ENCODE measurements at places on chromosomes 7 and 10.

DNA sequence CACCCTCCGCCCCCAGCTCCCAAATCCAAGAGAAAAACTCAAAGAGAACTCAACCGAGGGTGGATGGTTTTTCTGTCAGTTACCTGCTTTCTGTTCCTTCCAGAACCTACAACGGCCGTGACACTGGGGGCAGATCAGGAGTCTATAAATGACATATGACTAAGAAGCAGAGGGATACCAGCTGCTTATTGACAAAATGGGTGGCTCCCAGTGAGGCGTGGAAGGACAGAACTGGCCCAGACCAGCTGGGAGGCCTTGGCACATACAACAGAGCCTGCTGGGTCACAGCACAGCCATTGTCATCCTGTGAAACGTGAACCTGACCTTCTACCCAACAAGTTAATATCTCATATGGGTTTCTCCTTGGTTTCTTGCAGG is 84.3 kb upstream of the ADRB1 start:
- no peak for DNase-seq

GRCh38 chr10:103021150-103021899 is 103.2 kb downstream of the CNNM2 start:
- no peak for DNase-seq

DNA sequence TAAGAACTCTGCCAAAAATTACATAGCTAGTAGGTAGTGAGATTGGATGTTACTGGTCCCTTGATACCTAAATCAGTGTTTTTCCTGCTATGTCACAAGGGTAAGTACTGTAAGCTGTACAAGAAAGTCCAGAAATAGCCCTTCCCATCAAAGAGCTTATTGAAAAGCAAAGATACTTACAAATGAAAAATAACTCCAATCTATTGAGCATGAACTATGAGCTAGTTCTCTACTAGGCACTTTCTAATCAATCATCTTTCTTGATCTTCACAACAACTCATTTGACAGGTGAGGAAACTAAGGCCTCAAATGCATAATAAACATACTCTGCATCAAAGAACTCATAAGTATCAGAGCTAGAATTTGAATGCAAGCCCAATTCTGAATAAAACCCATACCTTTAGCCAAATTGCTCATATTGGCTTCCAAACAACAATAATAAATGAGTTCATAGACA is 249.8 kb upstream of the TCF7L2 start:
- DNase-seq, result no peak

DNA sequence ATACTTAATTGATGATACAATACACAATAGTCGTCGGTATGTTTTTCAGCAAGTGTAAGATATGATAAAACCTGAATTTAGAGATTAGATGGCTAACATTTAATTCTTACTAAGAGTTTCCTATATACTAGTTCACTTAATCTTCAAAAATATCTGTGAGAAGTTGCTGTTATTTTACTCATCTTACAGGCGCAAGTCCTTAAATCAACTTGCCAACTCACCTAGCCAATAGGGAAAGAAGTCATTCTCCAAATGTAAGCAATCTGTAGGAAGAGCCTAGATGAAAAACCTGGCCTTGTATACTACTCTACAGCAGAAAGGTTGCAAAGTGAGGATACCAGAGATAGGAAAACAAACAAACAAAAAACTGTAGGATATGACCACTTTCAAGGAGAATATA is 10.6 kb downstream of the CD36 start:
- no peak for DNase-seq

- no peak for DNase-seq
Observed at GRCh38 chr10:66746711-66747110, 179.1 kb upstream of the LRRTM3 start.

GRCh38 chr10:101512738-101513137 is 75.3 kb downstream of the POLL start:
- DNase-seq, result no peak

DNA sequence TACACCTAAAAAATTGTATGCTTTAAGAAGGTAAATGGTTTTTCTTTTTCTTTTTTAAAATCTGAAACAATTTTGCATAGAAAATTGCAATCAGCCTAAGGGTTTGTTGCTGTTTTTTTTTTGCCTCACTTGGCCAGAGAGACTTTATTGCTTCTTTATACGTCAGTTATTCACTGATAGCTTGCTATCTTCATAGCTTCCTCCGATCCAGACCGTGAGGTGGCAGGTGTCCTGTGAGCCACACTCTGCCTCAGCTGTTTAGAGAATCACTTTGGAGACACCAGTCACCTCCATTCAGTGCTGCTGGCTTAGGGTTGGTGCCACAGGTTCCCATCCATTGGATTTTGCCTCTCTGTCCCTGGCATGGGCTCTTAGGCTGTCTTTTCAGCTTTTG is 68.0 kb downstream of the HHEX start:
- DNase-seq, result no peak

DNA sequence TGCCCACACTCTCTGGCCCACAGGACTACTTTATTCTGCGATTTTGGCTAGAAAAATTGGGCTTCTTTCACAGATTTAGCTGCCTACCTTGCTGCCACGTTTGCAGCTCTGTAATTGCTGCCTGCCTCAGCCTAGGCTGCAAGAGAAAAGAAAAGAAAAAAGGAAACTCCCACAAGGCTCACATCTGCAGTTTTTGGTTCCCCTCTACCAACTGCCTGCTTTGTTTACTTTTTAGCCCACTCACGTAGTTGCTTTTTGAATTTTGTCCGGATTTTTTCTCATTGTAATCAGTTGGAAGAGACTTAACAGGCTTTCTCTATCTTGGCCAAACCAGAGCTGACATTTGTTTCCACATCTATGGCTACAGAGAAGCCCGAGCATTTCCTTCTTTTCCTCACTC is 24.3 kb downstream of the SUN3 start:
- DNase-seq, result no peak

DNA sequence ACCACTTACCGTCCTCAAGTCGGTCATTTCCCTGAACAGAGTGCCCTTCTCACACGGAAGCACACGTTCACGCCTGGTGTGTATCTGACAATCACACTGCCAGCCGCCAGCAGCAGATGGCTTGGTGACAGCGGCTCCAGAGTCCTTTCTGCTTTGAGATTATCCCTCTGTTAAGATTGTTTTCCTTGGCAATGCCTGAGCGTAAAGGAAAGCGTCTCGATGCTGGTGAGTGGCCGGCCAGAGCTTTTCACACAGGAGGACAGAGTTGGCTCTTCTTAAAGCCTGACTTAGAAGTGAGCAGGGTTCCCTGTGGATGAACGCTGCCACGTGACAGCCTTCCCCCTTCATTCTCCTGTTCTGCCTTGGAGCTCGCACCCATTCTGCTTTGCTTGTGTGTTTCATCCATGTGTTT is 22.1 kb upstream of the PRKAR1B start:
- DNase-seq, result no peak

DNA sequence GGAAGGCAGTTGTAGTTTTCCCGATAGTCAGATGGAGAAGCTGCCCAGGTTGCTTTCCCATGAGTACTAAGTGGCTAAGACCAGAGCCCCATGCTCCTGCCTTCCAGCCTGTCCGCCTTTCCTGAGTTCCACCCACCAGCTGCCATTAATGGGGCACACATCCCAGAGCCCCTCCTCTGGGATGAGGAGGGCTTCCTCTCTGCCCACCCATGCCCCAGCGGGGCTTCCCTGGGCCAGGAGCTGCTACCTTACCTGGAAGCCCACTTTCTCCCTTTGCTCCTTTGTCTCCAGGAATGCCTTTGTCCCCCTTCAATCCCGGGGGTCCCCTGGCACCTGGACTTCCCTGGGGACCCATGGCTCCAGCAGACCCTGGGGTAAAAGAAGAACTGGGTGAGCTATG is 7.8 kb downstream of the SFTPD start:
- DNase-seq, result no peak

DNA sequence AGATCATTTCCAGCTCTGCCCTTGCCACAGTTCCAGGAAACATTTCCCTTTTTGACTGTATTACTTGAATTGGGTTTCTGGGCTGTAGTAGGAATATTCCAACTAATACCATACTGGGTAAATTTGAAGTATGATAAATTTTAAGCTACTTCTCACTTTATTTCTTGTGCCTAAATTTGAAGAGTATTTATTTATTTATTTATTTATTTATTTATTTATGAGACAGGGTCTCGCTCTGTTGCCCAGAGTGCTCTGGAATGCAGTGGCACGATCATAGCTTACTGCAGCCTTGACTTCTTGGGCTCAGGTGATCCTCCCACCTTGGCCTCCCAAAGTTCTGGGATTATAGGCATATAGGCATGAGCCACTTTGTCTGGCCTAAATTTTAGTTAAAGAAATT is 105.5 kb downstream of the TPST1 start:
- DNase-seq, result no peak

DNA sequence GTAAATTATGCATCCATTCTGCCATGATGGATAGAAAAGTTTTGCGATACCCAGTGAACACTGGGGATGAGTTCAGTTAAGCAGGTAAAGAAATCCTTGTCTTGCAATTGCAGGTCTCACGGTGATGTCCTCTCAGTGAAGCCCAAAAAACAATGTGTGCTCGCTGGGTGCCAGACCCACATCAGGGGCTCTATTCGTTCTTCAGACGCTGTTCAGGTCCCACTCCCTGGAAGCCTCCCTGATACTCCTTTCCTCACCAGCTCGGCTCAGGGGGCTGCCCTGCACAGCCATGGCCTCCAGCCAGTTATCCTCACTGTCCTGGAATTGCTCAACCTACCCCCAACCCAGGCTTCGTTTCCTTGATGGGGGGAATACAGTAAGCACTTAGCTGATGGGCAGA is 323.5 kb downstream of the ADARB2 start:
- DNase-seq, result no peak

- no peak for DNase-seq
Observed at GRCh38 chr10:4826792-4827324, 851 bp downstream of the AKR1E2 start.

- DNase-seq, result no peak
Observed at GRCh38 chr7:71548746-71549145, 416.8 kb downstream of the GALNT17 start.

- DNase-seq, result no peak
Observed at GRCh38 chr7:28847176-28847575, 111.0 kb downstream of the TRIL start.

- no peak for DNase-seq
Observed at GRCh38 chr10:23095966-23096801, 805 bp downstream of the MSRB2 start.

- DNase-seq, result no peak
Observed at GRCh38 chr10:106502641-106503040, 661.9 kb downstream of the SORCS1 start.

Measured in activated CD8-positive, alpha-beta memory T cell treated with anti-CD3 and anti-CD28 coated beads for 4 hours (primary cell).